ENCODE measurements at places on chromosomes 4 and X.
A peak's percentile ranks its signal among the peaks of the same experiment; 100 is the strongest.

GRCh38 chr4:180041576-180041975 is 2201.6 kb upstream of the TENM3 start:
- no peak for DNase-seq

GRCh38 chrX:68881911-68882310 is 53.1 kb downstream of the EFNB1 start:
- no peak for DNase-seq

DNA sequence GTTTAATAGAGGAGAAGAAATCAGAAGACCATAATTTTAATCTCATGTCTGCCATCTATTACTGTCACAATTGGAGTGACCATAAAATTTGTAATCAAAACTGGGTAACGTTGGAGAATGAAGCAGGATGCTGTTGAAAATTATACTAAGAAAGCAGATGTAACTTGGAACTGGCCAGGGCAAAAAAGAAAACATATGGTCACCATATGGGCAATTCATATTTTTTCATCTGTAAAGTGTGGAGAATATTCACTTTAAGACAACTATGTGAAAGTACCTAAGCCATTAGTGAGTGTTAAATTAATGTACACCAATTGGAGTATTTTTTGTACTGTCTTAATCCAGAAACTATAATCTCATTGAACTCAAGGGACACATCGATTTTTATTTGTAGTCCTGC is 1008.0 kb downstream of the GLUD2 start:
- DNase-seq: no peak

DNA sequence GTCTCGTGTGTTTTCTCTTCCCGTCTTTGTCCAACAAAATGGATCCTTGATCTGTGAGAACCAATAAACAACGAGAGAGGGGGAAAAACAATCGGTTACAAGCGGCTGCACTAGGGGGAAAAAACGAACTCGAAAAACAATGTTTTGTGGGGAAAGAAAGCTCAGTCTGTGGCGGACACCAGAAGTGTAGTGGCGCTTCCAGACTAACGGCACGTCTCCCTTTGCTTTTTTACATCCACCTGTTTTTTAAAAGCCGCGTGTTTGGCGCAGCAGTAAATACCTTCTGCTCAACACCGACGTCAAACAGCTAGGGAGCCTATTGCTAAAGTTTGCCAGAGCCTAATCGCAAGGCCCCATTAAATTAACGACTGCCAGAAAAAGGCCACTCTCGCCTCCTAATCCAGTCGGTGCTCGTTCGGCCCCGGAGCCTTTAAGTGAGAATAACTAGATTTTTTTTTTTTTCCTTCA is 3.3 kb downstream of the NKX6-1 start:
- DNase-seq: no peak

DNA sequence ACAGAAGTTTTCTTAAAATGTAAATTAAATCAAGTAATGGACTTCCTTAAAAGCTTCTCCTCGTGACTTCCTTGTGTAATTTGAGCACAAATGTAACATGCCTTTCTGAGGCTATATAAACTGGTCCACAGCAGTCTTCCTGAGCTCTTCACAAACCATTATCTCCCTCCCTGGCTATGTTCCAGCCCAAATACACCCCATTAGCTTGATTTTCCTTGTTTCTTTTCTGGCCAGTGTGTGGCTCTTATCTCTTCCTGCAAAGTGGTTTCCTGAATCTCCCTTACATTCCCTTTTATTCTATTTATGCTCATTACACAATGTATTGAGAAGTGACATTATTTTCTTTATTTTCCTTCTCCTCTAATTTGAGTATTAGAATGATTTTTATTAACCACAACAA is 1085.3 kb upstream of the PCDH10 start:
- DNase-seq: no peak

GRCh38 chr4:184250795-184251669 is 33.4 kb upstream of the ENPP6 start:
- no peak for DNase-seq

GRCh38 chr4:13151194-13151593 is 332.9 kb downstream of the RAB28 start:
- DNase-seq: no peak

DNA sequence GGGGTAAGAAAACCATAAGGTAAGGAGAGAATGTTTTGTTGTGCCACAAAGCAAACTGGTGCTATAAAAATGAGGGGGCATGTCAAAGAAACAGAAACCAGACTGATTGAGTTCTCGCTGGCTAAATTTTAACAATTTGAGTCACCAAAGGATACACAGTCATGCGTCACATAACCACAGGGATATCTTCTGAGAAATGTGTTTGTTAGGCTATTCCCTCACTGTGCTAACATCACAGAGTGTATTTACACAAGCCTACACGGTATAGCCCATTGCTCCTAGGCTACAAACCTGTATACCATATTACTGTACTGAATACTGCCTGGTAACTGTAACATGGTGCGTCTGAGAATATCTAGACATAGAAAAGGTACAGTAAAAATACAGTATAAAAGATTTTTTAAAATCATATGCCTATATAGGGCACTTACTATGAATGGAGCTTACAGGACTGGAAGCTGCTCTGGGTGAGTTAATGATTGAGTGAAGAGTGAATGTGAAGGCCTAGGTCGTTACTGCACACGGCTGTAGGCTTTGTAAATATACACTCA is 50.1 kb downstream of the FBXW7 start:
- no peak for DNase-seq

DNA sequence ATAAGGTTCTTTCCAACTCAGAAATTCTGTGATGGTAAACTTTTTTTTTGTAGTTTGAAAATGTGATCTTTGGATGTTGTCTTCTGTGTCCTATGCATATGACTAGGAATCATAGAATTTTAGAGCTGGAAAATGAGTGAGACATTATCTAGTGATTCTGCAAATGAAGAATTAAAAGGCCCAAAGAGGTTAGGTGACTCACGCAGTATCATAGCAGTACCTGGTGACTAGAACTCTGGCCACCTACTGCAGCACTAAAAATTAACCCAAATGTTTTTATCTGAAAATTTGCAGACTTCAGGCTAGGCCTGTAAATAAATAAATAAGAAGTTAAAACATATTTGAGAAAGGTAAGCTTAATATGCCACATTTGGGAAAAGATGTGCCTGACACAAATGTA is 52.8 kb downstream of the NFKB1 start:
- DNase-seq: no peak

- DNase-seq: no peak
These were observed 570.4 kb upstream of the DIPK2B start for GRCh38 chrX:45771114-45771513.

DNA sequence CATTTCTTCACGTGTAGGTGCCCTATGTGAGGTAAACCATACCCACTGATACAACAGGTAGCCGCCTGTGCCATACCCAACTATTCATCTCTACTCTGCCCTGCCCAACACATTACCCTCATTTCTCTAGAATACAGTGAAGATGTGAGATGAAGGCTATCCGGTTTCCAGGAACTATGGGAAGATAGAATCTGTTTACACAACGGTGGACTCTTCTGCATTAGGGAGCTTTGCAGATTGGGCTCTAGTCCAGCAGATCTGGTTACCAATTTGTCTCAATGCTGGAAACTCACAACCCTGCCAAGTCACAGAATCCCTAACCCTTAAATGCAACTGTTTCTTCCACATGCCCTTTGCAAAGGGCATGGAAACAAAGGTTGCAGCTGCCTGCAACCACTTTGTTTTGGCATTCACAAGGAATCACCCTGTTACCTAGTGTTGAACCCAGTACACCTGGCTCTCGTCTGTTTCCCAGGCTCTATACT is 6.4 kb upstream of the SLAIN2 start:
- DNase-seq: no peak

DNA sequence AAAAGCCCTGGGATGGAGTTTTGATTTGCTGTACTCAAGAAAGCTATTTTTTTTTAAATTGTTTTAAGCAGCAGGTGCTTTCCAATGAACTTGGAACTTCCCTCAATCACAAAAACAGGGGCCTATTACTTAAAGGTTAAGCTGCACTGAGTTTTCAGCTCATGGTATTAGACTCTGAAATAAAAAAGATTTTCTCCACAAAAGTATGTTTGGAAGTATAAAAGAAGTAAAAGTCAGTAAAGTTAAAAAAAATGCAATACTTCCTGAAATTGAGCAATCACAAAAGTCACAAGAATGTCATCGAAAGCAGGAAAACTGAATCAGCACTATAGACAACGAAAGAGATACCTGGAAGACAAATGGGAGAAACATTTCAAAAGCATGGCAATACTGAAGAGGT is 38.9 kb upstream of the PLAC8 start:
- no peak for DNase-seq

GRCh38 chr4:145557720-145558119 is 61.5 kb upstream of the MMAA start:
- DNase-seq: peak; percentile 23
